ENCODE measurements at places on chromosomes 13 and 19.

DNA sequence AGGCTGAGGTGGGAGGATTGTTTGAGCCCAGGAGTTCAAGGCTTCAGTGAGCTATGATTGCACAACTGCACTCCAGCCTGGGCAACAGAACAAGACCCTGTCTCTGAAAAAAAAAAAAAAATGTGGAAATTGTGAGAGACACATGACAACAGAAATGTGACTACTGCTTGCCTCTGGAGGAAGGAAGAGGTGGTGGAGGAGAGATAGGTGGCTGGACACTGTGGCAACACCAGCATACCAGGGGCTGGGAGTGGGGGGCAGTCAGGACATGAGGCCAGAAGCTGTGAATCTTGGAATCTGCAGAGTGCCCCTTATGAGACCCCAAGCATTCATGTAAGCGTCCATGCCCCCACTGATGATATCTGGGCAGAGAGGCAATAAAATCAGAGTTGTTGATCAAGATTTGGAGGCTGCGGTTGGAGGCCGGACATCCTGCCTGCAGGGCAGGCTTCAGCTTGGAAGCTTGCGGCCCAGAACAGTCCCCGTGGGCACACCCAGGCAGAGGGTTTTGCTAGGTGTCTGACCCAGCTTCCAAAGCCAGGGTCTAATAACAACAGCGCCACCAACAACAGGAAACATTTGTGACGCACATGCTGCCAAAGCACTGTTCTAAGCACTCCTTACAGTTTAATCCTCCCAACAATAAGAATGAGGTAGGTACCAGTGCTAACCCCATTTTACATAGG lies 16.9 kb downstream of the FAM187B start:
- DNase-seq: no peak

GRCh38 chr13:97139691-97140090 lies 82.4 kb upstream of the MBNL2 start:
- DNase-seq: no peak

- no peak for DNase-seq
Measured at GRCh38 chr19:14073261-14073924, 807 bp downstream of the MISP3 start.

DNA sequence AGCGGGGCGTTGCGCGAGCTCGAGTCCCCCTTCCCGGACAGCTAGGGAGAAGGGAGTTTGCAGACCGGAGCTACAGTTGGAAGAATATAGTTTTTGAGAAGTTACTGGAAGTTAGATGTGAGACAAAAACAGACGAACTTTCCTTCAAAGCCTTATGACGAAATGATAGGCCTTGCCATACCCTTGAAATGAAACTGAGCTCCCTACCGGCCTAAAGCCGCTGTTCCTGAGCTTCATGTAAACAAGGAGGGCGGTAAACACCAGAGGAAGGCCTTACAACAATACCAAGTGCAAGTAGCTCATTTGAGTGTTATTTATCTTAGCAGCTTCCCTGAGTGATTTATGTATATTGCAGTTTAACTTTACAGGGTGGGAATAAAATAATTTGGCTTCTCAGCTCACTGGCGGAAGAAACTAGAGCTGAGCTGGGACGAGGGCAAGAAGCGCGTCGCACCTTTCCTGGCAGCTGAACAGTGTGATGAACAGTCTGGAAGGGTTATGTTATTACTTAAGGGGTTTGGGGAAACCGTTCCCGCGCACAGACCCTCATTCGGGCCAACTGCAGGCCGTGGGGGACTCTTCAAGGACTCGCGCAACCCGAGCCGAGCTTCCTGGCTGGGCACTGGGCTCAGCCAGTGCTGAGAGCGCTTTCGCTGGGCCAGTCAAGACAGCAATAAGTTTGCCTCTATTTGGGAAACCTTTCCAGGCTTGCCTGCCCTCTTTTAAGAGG lies 111.2 kb downstream of the KCNRG start:
- no peak for DNase-seq

- DNase-seq: no peak
Measured at GRCh38 chr13:83907196-83907989, 25.1 kb upstream of the SLITRK1 start.

GRCh38 chr13:95438297-95438696 lies 114.2 kb upstream of the CLDN10 start:
- DNase-seq: no peak

DNA sequence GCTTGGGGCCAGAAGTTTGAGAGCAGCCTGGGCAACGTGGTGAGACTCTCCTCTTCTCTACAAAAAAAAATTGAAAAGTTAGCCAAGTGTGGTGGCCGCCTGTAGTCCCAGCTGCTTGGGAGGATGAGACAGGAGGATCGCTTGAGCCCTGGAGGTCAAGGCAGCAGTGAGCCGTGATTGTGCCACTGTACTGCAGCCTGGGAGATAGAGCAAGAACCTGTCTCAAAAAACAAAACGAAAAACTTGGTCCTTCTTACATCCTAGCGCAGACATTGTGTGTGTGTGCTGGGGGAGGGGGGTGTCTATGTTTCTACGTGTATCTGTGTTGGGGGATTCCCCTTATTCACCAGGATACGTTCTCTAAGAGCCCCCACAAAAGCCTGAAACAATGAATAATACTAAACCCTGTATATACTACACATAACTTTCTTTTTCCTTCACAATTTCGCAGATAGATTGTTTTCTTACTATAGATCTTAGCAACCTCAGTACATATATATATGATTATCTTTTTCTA lies 7.9 kb downstream of the AXL start:
- DNase-seq: no peak

DNA sequence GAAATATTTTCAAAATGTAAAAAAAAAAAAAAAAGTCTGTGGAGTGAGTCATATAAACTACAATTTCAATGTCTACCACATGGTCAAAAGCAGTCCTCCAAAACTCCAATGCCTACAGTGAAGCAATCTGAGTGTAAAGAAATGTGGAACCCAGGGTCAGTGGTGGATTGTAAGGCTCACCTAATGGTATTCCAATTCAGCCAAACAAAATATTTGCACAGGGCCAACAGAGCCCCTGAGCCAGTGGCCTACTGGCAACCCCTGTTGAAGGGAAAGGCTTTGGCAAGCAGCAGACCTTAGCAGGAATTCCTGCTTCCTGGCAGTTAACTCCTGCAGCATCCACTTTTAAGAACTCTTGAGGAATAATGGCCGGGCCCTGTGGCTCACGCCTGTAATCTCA lies 3.4 kb downstream of the DNMT1 start:
- peak; percentile 77 for DNase-seq

DNA sequence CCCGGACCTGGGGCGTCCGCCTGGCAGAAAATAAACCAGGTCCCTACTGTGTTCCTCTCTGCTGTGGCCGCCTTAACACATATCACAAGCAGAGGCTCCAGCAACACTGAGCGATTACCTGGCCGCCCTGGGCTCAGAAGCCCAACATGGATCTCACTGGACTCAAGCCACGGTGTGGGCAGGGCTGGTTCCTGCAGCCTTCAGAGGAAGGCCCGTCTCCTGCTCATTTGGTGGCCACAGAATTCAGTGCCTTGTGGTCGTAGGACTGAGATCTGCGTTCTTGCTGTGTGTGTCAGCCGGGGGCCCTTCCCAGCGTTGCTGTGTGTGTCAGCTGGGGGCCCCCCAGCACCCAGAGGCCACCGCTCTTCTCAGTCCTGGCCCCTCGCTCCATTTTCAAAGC lies 30.2 kb downstream of the C2CD4C start:
- DNase-seq: no peak

DNA sequence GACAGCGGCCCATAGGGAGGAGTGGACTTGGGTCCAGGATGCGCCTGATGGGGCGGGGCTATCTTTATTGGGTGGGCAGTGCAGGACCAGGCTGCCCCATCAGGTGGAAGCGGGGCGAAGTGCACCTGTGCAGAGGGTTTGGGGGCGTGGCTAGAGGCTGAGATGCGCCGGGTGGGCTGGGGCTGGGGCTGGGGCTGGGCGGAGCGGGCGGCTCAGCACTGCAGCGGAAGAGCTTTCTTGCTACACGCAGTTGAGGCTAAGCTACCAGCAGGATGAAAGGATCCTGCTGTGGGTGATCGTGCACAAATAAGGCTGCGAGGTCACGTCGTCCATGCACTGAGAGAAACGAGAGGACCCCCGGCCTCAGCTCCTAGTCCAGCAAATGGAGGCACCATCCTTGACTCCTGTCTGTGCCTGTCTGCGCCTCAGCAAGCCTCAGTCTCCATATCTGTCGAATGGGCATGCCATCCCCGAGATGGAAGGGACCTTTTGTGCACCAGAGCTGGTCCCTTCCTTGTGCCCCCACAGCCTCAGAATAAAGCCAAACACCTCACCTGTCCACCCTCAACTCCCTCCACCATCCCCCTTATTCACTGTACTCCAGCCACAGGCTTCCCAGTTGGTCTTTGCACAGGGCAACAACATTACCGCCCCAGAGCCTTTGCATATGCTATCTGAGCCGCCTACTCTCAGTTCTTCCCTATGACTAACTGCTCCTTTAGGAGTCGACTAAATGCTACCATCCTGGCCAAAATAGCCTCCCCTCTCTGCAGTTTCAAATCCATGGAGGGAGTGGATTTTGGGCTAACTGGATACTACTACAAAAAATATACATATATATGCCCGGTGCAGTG lies 21.0 kb upstream of the HOMER3 start:
- no peak for DNase-seq

DNA sequence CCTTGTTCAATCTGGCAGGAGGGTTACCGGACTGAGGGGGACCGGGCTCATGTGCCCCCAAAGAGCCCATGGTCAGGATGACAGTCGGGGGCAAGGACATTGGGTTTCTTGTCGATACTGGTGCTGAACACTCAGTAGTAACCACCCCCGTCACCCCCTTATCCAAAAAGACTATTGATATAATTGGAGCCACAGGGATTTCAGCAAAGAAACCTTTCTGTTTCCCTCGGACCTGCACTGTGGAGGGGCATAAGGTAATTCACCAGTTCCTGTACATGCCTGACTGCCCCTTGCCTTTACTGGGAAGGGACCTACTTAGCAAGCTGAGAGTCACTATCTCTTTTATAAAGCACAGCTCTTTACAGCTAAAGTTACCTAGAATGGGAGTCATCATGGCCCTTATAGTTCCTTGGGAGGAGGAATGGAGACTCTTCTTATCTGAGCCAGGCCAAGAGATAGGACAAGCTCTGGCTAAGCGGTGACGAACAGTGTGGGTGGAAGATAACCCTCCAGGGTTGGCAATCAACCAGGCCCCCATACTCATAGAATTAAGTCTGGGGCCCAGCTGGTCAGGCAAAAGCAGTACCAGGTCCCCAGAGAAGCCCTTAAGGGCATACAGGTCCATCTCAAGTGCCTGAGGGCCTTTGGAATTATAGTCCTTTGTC lies 603.7 kb downstream of the UQCRFS1 start:
- no peak for DNase-seq

- DNase-seq: no peak
Measured at GRCh38 chr13:75146436-75146835, 335.5 kb downstream of the TBC1D4 start.

DNA sequence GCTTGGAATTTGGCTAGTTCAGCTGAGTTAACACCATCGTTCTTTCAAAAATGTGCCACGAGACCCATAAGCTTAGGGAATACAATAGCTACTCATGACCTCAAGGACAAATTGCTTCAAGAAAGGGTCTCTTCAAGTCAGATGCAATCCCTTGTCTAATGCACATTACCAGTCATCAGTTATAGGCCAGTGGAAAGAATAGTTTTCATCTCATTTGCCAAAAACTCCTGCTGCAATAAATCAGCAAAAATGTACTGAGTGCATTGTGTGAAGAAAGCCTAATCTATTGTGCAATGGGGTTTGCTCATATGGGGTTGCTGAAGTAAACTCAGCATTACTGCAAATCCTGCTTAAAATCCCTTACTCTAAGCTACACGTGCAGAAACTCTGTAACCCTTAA lies 208.3 kb upstream of the NBEA start:
- no peak for DNase-seq

DNA sequence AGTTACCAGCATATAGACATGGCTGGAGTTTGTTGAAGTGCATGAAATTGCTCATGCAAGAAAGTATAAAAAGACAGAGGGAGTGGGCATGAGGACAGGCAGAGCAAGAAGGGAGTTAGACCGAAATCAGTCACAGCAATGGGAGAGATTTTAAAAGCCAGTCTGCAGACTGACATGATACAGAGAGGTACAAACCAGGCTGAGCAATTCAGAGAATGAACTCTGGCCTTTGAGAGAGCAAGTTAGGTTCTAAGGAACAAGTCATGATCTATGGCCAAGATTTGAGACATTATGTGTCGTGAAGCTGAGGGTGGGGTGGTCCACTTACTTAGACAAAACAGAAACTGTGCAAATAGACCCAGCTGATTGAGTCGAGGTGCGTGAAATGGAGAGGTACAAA lies 93.4 kb upstream of the TSC22D1 start:
- DNase-seq: no peak

- DNase-seq: no peak
Measured at GRCh38 chr13:46607768-46608564, 55.0 kb downstream of the LRCH1 start.

GRCh38 chr13:50762969-50763567 lies 80.4 kb downstream of the DLEU7 start:
- no peak for DNase-seq

DNA sequence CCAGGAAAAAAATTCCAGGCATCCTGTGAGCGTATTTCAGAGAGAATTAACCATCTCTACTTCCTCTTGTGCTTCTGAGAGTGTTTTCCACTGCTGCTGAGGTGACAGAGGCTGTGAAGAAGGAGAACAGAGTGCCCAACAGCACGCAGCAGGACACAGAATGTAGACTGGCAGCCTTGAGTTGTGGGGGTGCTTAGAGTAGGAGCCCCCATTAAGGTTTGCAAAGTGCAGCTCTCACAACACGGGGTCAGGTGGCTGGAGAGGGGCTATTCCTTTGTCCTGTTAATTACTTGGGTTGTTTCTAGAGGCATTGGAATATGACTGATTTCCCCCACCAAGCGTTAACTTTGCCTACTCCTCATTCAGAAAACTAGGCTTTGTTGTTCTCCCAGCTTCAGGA lies 370.6 kb downstream of the TSHZ3 start:
- DNase-seq: no peak

- DNase-seq: no peak
Measured at GRCh38 chr13:107835339-107836018, 379.9 kb downstream of the LIG4 start.

- no peak for DNase-seq
Measured at GRCh38 chr13:35860661-35861060, 270.5 kb downstream of the DCLK1 start.

- DNase-seq: no peak
Measured at GRCh38 chr13:62087124-62087523, 671.5 kb upstream of the PCDH20 start.

- DNase-seq: no peak
Measured at GRCh38 chr13:110423689-110424302, 116.7 kb downstream of the COL4A2 start.

GRCh38 chr13:59885076-59885475 lies 278.7 kb downstream of the DIAPH3 start:
- no peak for DNase-seq

- no peak for DNase-seq
Measured at GRCh38 chr19:9040131-9040530, 29.9 kb upstream of the MUC16 start.

GRCh38 chr19:52398081-52398441 lies 412 bp downstream of the ZNF528 start:
- DNase-seq: no peak

- DNase-seq: no peak
Measured at GRCh38 chr13:50115695-50116094, 100.5 kb downstream of the KCNRG start.

Data from AG09319 (cell line).